ENCODE measurements at places on chromosomes 5 and 9.
A peak's percentile ranks its signal among the peaks of the same experiment; 100 is the strongest.

DNA sequence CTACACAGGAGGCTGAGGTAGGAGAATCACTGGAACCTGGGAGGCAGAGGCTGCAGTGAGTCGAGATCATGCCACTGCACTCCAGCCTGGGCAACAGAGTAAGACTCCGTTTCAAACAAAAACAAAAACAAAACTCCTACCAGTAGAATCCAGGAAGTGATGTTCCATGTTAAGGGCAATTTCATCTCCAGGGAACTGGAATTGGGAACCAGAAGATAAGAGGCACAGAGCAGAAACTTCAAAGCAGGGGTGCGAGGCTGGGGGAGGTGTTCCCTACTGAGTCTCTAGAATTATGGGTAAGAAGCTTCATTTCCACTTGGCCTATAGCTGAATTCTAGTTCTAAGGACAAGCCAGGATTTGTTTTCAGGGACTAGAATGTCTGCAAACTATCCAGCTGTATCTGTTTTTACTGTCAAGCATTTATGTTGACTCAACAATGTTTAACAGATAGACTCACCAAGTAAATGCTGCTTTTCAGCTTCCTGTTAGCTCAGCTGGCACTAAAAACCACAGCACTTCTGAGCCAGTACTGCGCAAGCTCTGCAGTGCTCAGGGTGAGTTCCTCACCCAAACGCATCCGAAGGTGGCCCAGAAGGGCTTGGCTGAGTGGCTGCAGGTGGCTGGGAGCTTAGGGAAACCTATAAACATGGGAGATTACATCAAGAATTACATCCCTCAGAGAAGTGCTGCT is 320.1 kb downstream of the MTRR start:
- no peak for DNase-seq

GRCh38 chr9:125885405-125886034 is 138.3 kb downstream of the PBX3 start:
- no peak for DNase-seq

DNA sequence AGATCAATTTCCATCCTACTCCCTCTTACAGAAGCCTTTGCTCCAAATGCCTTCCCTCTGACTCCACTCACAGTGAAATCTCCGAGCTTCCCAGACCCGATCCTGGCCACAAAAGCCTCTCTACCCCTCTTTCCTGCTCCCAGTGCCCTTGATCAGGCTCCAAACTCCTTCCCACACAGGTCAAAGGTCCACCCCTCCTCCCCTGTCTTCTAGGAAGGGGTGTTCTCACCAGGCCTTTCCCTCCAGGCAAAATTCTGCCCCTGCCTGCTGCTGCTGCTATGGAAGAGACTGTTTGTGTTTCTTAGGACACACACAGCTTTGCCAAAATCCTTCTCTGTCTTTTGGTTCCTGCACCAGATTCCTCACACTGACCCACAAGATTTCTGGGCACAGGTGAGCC is 85.8 kb upstream of the ALDH1A1 start:
- peak; percentile 16 for DNase-seq

- DNase-seq = no peak
Measured at GRCh38 chr5:66443462-66444130, 152.6 kb upstream of the MAST4 start.

DNA sequence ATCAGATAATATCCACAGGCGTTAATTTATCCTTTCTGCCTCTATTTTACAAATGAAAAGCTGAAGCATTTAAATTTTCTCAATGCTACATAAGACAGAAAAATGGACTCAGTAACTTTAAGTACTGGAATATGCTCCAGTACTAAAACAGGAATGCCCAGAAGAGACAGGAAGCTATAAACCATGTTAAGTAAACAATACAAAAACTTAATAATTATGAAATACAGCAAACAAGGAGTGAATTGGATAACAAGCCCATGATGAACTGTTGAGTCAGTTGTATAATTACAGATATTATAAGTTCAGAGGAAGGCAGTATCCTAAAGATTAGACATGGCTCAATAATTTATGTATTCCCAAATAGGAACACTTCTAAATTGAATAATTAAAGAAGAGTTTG is 148.5 kb downstream of the CHSY3 start:
- DNase-seq = no peak

DNA sequence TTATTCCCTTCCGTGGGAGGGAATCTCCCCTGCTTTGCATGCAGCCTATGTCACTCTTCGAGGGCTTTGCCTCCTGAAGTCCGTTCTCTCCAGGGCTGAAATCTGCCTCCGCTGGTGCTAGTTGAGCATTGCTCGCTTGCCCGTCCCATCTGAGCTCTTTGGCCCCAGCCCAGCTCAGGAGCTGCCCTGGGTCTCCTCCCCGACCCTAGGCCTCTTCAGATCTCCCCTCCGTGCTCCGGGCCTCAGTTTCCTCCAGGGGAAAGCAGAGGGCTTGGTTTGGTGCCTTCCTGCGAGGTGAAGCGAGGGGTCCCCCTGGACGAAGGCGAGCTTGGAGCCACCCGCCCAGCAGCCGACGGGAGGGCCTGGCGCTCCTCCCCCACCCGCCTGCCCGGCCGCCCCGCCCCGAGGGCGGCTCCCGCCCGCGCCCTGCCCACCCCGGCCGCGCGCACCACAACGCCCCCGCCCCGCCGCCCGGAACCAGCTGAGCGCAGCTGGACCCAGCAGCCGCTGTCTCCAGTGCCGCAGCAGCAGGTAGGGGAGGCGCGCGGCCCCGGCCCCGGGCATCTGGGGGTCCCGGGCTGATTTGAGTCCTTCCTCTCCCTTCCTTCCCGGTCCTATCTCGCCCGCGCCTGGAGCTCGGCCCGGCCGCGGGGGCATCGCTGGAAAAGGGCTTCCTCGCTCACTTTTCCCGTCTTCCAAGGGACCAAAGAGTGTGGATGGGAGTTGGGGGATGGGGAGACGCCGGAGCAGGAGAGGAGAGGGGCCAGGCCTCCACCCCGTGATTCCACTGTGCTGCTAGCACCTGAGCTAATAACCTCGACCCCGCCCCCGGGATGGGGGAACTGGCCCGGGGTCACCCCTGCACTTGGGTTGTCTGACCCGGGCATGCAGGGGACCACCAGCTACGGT is at the start of gene GSN:
TSS of gene GSN (plus strand) at position 474 of the 909 bp plus-strand sequence. CDS start 33,810 bp downstream, outside the sequence.
- DNase-seq = no peak

GRCh38 chr9:68507130-68507805 is 33.4 kb downstream of the TMEM252 start:
- DNase-seq = no peak

DNA sequence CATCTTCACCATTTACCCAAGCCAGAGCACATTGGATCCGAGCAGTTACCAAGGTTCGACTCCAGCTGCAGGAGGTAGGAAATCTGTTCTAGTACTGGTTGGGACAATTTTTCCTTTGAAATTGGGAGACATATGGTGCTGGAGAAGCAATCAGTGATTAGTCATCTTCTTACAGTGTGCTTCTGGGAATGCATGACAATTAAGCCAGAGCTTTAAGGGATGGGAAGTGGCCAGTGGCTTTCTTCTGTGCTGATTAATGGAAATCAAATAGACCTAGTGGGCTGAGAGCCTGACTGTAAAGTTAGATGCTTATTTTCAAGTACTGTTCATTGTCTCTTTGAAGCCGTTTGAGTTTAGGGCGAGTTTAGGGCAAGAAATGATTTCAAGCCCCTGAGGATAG is 152.1 kb downstream of the UNC13B start:
- no peak for DNase-seq

DNA sequence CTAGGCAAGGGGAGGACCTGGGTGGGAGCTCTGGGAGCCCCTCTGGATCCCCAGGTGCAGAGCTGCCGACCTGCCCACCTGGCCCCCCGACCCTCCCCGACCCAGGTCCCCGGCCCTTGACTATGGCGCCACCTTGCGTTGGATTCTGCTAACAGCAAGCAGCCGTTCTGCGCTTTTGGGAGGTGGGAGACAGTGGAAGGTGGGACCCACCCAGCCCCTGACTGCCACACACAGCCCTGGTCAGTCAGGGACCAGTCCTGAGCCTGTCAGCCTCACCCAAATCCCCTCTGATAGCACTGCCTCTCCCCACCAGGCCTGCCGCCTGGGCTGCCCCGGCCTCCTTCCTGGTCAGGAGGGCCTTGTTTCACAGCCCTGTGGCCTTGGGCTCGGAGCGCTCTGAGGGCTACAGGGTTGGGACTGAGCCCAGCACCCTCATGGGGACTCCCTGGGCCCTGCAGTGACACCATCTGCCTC is 77.9 kb downstream of the HMCN2 start:
- DNase-seq = no peak

GRCh38 chr9:28810388-28811075 is 1237.3 kb upstream of the C9orf72 start:
- no peak for DNase-seq

- DNase-seq = no peak
Measured at GRCh38 chr5:75048457-75048953, 3.9 kb downstream of the GCNT4 start.

DNA sequence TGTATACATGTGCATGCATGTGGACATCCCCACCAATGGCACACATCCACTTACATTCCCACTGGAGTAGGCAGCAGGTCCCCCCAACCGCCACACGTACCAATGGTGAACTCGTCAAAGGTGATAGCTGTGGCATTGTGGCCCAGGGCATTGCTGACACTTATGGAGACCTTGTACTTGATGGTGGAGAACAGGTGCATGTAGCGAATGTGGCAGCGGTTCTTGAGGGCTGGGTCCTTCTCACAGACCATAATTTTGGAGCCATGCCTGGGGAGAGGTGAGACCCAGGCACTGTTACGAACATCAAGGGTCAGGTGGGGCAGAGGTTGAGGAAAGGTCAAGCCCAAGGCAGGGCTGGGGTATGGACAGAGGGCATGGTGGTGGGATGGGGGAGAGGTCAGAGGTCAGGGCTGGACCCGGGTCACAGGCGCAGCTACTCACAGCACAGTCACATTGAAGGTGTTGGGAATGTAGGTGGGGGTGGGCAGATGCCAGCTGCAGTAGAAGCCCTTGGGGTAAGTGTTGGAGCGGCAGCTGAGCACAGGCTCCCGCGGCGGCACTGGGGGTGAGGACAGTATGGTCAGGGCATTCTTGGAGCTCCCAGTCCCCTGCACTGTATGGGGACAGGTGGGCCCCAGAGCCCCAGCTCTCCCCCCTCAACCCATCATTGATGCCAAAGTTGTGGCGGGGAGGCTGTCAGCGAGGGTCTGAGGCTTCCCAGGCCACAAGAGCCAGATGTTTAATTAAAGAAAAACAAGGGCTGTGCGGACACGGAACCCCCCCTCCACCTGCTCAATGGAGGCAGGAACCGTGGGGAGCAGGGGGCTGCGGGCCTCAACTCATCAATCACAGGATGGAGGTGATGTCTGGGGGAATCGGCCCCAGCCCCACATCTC is 31.9 kb downstream of the CNTFR start:
- no peak for DNase-seq

- DNase-seq = no peak
Measured at GRCh38 chr5:176886336-176887251, 12.6 kb downstream of the HK3 start.

DNA sequence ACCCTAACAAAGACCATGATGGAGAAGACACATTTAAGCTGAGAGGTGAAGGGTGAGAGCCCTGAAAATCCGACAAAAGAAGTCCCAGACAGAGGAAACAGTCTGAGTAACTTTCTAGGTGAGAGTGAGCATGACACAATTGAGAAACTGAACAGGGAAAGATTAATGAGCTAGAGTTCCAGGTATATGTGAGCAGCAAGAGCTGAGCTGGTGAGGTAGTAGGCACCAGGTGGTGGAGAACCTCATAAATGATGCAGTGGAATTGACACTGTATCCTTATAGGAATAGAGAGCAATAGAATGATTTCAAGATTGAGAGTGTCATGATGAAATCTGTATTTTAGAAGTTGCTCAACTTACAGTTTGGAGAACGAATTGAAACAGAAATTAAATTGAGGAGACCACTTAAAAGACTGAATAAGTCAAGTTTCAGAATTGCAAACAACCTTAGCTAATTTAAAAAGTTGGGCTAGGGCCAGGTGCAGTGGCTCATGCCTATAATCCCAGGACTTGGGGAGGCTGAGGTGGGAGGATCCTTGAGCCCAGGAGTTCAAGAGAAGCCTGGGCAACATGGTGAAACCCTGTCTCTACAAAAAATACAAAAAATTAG is 89.8 kb downstream of the NREP start:
- no peak for DNase-seq

DNA sequence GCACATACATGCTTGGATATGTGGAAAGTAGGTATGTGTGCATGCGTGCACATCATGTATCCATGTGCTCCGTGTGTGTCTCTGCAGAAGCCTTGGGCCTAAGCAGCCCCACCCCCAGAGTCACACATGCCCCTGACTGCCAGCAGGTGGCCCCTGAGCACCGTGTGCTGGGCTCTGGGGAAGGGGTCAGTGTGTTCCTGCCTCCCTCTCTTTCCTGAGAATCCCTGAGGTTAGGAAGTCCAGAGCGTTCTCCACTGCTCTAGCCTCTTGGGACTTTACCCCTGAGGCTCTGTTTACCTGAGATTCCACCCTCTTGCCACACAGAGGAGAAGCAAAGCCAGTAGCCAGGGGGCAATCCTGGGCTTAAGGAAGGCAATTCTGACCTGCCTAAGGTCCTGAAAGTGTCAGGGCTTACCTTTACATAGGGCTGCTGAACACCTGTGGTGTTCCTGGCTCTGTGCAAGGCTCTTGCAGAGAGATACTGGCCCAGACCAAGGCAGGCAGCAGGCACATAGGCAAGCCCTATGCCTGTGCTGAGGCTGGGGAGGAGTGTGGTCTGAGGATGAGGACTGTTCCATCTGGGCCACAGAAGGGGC is 207.3 kb downstream of the TMEM38B start:
- DNase-seq = no peak

DNA sequence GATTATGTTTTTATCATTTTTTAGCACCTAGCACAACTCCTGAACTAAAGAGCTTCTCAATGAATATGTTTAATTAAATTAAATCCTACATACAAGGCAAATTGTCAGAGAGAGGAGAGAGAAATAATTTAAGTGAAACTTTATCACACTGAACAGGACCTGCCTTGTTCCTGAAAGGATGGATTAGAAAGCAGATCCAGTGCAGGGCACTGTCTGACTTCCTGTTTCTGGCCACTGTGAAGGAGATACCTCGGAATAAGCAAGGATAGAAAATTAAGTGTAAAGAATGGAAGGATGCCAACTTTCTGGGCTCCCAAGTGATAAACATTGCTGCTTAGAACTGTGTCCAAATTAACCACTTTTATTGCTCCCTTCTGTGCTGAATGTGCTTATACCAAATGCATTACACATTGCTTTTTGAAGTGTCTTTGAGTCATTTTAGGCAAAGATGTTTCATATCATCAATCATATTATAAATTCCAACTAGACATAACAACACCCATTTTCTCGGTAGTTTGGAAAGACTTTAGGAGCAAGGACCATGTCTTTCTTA is 89.1 kb upstream of the SPDL1 start:
- no peak for DNase-seq

GRCh38 chr5:9350301-9350797 is 195.5 kb downstream of the SEMA5A start:
- no peak for DNase-seq

GRCh38 chr5:90987726-90988125 is 395.4 kb downstream of the ARRDC3 start:
- DNase-seq = no peak

DNA sequence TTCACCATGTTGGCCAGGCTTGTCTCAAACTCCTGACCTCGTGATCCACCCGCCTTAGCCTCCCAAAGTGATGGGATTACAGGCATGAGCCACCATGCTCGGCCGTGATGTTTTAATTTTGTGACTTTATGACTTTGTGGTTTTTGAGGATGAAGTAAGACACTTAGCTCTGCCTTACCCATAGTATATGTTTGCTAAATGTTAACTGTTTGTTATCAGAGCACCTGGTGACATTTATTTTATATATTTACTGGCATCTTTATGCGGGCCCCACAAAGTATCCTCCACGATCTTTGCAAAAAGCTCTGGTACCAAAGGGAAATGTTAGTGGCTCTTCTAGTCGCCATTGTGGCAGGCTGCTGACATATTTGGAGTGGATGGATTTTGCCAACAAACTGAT is 6.7 kb downstream of the SLC23A1 start:
- DNase-seq = no peak
